ENCODE measurements at places on chromosomes 7 and 10.

- no peak for DNase-seq
These were observed 13.2 kb downstream of the PCLO start for GRCh38 chr7:83149466-83149865.

GRCh38 chr10:70913191-70913892 is 25.0 kb upstream of the PCBD1 start:
- DNase-seq, result no peak

DNA sequence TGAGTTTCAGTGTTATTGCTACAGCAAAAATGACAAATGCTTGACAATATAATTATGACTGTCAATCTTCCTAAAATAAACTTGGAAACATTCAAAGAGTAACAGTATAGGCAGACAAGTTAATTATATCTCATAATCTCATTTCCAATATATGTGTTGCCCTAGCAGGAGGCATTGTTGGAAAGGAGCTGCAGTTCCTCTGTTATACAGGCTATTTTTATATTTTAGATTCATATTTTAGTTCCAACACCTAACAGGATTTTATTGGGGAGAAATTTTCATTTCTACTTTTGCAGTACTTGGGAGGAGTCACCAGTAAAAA is 19.3 kb downstream of the VOPP1 start:
- no peak for DNase-seq

DNA sequence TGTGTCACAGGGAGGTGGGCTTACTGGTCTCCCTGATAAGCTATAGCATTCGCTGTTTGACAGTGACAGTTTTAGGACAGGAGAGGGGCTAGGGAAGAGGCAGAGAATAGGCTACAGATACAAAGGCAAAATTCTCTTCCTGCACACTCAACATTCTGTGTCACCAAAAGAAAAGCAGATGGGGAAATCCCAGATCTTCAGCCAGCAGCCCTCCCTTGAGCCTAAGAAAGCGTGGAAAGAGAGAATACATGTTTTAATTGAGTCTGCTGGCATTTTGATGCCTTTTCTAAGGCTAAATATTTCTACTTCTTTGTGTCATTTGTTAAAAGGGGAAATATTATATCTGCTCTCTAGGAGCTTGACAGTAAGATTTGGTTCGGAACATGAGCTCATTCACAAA is 247.0 kb downstream of the TRIL start:
- DNase-seq, result no peak

- no peak for DNase-seq
These were observed 537.4 kb upstream of the SORCS1 start for GRCh38 chr10:107701943-107702342.

DNA sequence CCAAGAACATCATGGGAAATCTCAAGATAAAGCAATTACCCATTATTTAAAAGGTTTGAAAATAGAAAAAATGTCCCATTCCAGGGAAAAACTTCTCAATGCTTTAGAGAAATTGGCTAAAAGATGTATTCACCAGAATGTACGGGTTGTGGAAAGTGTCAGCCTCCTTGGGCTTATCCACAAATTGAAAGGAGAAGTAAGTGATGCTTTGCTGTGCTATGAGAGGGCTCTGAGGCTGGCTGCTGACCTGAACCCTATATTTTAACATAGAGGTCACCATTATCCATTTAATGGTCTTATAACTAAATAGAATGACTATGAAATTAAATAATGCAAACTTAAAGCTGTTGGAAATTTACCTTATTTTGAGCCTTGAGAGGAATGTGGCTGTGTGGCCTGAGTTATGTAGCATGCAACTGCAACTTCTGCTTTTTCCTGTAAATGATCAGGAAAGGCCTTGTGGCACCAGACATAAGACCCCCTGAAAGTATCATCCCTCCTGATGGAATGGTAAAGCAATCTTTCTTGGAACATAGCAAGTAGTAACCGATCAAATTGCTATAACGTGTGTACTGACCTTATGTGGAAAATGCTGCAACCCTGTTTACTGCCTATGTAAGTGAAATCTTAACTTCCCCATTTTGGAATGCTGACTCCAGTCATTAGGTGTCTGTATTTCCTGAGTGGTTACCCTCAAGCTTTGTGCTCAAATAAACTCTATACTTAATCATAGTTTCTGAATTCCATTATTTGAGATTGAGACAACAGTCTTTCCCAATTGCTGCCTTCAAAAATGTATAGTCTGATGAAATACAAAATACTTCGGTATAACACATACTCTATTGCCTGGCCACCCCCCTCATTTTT is 6.9 kb downstream of the IFIT1B start:
- DNase-seq, result no peak

- no peak for DNase-seq
These were observed 192.5 kb upstream of the PCLO start for GRCh38 chr7:83355143-83355542.

DNA sequence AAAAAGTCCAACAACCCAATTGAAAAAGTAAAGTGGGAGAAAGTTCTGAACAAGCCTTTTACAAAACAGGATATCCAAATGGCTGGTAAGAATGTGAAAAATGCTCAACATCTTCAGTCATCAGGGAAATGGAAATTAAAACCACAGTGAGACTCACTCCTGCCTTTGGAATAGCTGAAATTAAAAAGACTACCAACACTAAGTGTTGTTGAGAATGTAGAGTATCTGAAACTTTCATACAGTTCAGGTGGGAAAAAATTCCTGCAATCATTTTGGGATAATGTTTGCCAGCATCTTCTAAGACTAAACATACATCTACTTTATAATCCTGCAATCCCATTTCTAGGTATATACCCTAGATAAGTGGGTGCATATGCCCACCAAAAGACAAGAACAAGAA is 395.1 kb downstream of the GRID1 start:
- no peak for DNase-seq

- DNase-seq, result no peak
These were observed 131.5 kb upstream of the LAMB4 start for GRCh38 chr7:108261560-108262255.

- no peak for DNase-seq
These were observed 247.6 kb upstream of the HGF start for GRCh38 chr7:82017334-82017943.

DNA sequence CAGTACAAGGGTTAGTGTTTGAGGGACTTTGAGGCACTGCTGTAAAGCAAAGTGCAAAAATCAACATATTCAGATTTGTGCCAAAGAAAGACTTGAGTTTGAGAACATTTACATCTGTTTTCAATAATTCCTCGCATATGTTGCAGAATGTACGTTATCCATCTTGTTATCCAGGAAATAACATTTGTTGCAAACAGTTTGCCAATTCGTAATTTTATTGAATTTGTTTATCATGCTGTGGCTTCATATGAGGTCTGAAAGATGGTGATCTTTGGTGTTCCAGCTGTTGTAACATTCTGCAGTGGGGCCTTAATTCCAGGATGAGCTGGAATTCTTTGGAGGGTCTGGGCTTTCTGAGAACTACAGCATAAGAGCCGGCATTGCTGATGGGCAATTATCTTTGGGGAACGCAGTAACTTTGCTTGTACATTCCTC is 396.2 kb downstream of the LRMDA start:
- no peak for DNase-seq

All from activated effector memory CD4-positive, alpha-beta T cell treated with anti-CD3 and anti-CD28 coated beads, Interleukin-2, amount 50 U/mL, for 16 hours (primary cell).